Transverse colon (tissue), 4 donors: ENCODE measurements at places on chromosomes 2 and 18. TPM values are rescaled to one million over a fixed set of nuclear protein-coding genes. Genes with fewer than 3 reads are reported as not detected.

Gene C2orf72
- 15.9 TPM for total RNA-seq

Gene TFPI
- total RNA-seq, result 7.1 TPM

Gene CYRIA
- total RNA-seq, result 0.20 TPM

Gene IHH
- 65.6 TPM for total RNA-seq

Gene POTEC
- total RNA-seq, result not detected

Gene BBS5
- total RNA-seq, result 12.3 TPM

Gene FBXO15
- not detected for total RNA-seq

Gene PARD3B
- total RNA-seq, result 65.7 TPM

Gene HTR2B
- 6.2 TPM for total RNA-seq

Gene CLASP1
- 53.9 TPM for total RNA-seq

Gene ATP5F1A
- total RNA-seq, result 532 TPM

Gene REG3G
- total RNA-seq, result not detected

Gene RFX8
- total RNA-seq, result not detected

Gene UGT1A10
- 87.5 TPM for total RNA-seq

Gene SLC9A4
- total RNA-seq, result not detected

Gene PTPRN
- 2.1 TPM for total RNA-seq

Gene ALPI
- total RNA-seq, result 4.2 TPM

Gene RAMP1
- 143 TPM for total RNA-seq

Gene CTNNA2
- 1.5 TPM for total RNA-seq

Gene TUBA4B
- not detected for total RNA-seq

Gene SH3RF3
- 8.8 TPM for total RNA-seq

Gene MOGAT1
- total RNA-seq, result not detected

Gene CREG2
- 0.16 TPM for total RNA-seq

Gene GKN2
- not detected for total RNA-seq

Gene GPR39
- 26.3 TPM for total RNA-seq

Gene CRYGD
- not detected for total RNA-seq

Gene IL36RN
- total RNA-seq, result not detected

Gene TMEM163
- not detected for total RNA-seq

Gene FSHR
- not detected for total RNA-seq

Gene SLC35F6
- total RNA-seq, result 31.6 TPM

Gene MYO1B
- total RNA-seq, result 37.0 TPM

Gene ASTL
- not detected for total RNA-seq

Gene ALPP
- total RNA-seq, result not detected

Gene NEU2
- not detected for total RNA-seq

Gene MTLN
- total RNA-seq, result 123 TPM

Gene FAM124B
- total RNA-seq, result 0.95 TPM

Gene CCL20
- total RNA-seq, result 9.3 TPM

Gene MAL
- 5.2 TPM for total RNA-seq

Gene SLC11A1
- total RNA-seq, result 8.4 TPM

Gene MC5R
- not detected for total RNA-seq

Gene PSMA8
- total RNA-seq, result not detected

Gene SPATA3
- total RNA-seq, result not detected

Gene LIPG
- 11.5 TPM for total RNA-seq

Gene GPATCH11
- total RNA-seq, result 0.20 TPM

Gene SIGLEC15
- not detected for total RNA-seq

Gene IL1R2
- 52.4 TPM for total RNA-seq

Gene MTX2
- total RNA-seq, result 43.6 TPM

Gene MLPH
- total RNA-seq, result 59.7 TPM

Gene CPLX4
- total RNA-seq, result not detected

Gene PLGLB1
- 8.9 TPM for total RNA-seq

Gene FRZB
- 11.9 TPM for total RNA-seq

Gene PROKR1
- total RNA-seq, result not detected

Gene LAMA1
- total RNA-seq, result 0.48 TPM

Gene TMEM169
- 6.4 TPM for total RNA-seq

Gene C2orf68
- 19.2 TPM for total RNA-seq

Gene RNF152
- 340 TPM for total RNA-seq

Gene PSTPIP2
- total RNA-seq, result 2.6 TPM

Gene GDF7
- 1.1 TPM for total RNA-seq

Gene SOX11
- total RNA-seq, result 0.40 TPM
